Suppressor macrophage treated with lipopolysaccharide for 4 hours (primary cell): ENCODE measurements at places on chromosomes 4 and X.

GRCh38 chr4:148283665-148284064 is 158.5 kb downstream of the NR3C2 start:
- no peak for DNase-seq

GRCh38 chr4:61298178-61298740 is 98.1 kb downstream of the ADGRL3 start:
- DNase-seq, result no peak

- DNase-seq, result no peak
Observed at GRCh38 chr4:122044501-122044900, 92.6 kb upstream of the TRPC3 start.

GRCh38 chr4:36088542-36088941 is 155.8 kb downstream of the ARAP2 start:
- DNase-seq, result no peak

DNA sequence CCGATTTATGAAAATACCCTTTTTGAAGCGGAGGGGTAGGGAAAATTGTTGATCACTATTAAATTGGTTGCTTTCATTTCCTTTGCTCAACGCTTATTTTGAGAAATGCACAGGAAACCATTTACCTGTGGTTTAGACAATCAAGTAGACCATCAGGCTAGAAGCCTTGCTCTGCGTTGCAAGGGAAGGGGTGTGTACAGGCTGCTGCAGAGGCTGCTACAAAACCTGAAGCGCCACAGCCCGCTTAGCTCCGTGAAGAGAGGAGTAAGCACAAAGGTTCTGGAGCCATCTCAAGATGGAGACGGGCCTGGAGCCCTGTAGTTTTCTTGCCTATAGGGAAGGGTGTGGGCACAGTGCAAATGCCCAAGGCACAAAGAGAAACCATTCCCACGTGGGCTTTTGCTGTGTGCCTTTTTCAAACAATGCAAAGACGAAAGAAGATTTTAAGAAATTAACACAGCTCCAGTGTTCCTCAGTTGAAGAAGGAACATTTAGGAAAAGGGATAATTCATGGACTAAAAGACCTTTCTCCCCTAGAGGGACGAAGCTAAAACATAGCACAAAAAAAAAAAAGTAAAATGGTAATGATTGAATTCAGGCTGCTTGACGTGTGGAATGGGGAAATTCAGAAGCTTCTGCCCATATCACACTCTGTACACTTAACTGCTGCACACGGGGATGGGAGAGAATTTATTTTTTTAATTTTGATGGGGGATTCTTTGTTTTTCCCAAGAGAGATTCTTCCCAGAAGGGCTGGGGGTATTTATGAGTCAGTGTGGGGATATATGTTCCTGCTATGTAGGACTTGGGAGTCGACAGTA is 3.5 kb downstream of the TMSB4X start:
- DNase-seq, result peak; percentile 81

- peak; percentile 20 for DNase-seq
Observed at GRCh38 chr4:123244137-123244536, 152.5 kb upstream of the SPRY1 start.

- DNase-seq, result no peak
Observed at GRCh38 chr4:5232549-5232948, 181.3 kb downstream of the STK32B start.

DNA sequence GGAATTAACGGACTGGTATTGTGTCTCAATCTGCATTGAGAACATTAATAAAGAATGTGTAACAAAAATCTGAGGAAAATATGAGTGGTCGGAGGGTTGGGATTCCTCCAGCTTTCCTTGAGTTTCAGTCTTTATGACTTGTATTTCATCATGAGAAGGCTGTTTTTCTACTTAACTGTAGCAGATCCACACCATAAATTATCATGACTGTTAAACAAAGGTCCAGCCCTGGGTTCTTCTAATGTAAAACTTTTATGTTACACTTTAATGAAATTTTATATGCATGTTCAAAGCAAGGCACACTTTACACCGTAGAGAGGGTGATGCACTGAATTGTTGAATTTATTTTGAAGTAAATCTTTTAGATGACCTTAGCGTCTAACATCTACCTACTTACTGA is 7.0 kb downstream of the AFF2 start:
- DNase-seq, result no peak

- DNase-seq, result no peak
Observed at GRCh38 chr4:113604955-113605354, 156.6 kb downstream of the CAMK2D start.

DNA sequence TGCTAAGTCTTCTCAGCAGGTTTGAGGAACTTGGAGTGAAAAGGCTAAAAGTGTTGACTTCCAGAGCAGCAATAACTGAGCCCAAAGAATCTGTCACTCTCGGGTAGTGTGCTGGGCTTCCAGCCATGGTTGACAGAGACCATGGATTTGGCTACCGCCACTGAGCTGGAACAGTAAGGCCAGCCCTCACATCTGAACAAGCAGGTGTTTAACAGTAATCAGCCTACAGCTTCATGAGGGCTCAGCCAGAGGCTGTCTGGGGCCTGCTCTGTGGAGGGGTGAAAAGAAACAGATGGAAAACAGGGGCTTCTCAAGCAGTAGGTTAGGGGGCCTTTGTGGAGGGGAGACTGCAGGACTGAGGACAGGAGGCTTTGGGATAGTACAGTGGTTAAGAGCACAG is 14.9 kb downstream of the RASL11B start:
- no peak for DNase-seq

DNA sequence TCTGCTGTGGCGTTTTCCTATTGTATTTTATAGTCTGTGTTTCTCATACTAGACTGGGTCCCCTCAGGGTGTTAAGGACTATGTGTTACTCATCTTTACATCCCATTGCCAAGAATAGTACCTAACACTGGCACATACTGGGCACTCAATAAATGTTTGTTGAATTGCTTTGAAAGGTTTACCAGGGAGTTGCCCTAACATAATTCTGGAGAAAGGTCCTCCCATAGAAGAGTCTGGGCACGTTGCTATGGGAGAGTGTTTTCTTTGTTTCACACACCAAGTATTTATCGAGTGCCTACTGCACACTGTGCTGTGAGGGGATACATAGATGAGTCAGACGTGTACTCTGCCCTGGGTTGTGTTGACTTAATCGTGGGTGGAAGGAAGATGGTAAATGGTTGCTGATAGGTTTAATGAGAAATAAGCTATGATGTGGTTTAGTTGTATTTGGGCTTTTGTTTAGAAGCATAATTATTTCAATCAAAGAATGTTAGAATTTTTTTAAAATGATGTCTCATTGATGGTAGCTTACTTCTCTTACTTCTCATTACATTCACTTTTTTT is 42.9 kb downstream of the AFF1 start:
- DNase-seq, result no peak

- DNase-seq, result peak; percentile 32
Observed at GRCh38 chrX:129600981-129601424, 53.8 kb downstream of the APLN start.

- DNase-seq, result no peak
Observed at GRCh38 chr4:95439071-95439470, 109.7 kb downstream of the UNC5C start.

- DNase-seq, result no peak
Observed at GRCh38 chr4:110821186-110821585, 198.3 kb upstream of the PITX2 start.

GRCh38 chrX:128769495-128769894 is 717.3 kb upstream of the ACTRT1 start:
- DNase-seq, result no peak

DNA sequence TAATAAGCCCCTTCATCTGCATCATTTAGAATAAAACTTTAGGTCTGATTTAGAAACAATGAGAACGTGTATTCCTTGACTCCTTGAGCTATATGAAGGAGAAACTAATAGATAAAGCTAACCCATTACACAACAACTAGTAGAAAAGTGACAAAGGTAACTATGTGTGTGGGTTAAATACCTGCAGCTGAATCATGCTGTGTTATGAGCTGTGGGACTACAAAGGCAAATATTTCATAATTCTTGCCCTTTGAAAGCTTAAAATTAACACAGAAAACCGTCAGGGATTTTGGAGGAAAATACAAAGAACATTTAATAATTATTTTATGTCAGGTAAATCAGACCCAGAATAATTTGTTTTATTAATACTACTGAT is 898 bp upstream of the NDP start:
- no peak for DNase-seq

DNA sequence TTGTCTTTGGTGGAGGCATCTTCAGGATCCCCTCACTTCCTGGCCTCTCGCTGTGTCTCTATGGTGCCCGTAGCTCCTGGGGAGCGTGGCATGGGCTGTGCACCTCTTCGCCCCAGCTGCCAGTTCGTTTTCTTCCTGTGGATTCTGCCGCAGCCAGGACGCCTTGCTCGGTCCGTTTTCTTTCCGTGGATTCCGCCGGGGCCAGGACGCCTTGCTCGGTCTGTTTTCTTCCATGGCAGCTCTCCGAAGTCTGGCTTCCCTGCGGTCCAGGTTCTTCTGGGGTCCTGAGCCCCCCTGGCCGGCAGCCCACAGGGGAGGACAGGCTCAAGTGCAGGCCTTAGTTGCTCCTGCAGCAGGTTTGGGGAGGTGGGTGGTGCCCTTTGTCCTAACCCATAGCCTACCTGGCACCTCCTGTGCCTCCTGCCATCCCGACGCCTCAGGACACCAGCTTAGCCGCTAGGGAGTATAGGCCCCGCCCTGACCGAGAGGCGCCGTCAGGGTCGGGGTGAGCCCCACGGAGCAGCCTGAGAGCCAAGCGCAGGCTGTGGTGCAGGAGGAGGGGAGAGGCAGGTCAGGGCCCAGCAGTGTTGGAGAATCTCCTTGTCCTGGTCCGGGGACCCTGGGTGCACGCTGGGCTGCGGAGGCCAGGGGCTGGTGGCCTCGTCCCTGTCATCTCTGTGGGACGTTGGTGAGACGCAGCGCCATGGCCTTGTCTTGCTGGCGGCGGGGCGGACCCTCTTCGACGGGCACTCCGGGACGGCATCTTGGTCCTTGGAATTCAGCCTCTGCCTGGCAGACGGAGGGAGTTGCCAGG is 27.1 kb downstream of the UVSSA start:
- no peak for DNase-seq

GRCh38 chr4:158535130-158535614 is 13.5 kb downstream of the RXFP1 start:
- peak; percentile 96 for DNase-seq

GRCh38 chr4:79682801-79683530 is 274.9 kb upstream of the GK2 start:
- no peak for DNase-seq

DNA sequence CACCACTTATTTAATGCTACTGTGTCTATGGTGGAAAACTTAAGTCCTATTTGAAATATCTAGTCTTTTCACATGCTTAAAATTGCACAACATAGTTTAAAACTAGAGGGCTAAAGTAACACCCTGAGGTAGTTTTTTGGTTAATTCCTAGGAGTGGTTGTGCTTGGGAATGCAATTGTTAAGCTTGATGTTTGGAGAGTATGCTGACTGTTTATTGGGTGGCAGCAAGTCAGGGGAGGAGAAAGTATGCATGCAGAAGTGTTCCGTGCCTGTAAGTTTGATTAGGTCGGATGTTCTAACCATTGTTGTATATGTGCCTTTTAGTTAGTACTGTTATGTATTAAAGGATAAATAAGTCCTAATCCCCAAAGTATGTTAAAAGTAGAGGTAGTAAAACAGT is 40.5 kb downstream of the CXCL8 start:
- no peak for DNase-seq
